CD4-positive, alpha-beta T cell (primary cell): ENCODE measurements at places on chromosomes 16 and 17.

- no peak for DNase-seq
Observed at GRCh38 chr16:82072313-82072712, 37.3 kb downstream of the HSD17B2 start.

DNA sequence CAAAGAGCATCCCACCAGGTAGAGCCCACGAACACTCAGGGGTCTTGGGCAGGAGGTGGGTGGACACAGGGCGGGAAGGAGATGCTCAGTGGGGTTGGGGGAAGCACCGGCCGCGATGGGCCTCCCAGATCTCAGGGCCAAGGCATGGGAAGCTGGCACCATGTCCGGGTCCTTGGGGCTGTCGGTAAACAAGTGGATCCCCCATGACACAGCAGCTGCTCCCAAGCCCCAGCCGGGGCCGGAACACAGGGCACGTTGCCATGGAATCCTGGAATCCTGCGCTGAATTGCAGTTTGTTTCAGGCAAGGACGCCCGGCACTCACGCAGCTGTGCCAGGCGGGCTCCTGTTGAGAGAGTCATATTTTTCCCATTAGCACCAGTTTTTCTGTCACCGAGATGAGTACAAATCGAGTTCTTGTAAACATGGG is 23.0 kb upstream of the CHMP6 start:
- no peak for DNase-seq

DNA sequence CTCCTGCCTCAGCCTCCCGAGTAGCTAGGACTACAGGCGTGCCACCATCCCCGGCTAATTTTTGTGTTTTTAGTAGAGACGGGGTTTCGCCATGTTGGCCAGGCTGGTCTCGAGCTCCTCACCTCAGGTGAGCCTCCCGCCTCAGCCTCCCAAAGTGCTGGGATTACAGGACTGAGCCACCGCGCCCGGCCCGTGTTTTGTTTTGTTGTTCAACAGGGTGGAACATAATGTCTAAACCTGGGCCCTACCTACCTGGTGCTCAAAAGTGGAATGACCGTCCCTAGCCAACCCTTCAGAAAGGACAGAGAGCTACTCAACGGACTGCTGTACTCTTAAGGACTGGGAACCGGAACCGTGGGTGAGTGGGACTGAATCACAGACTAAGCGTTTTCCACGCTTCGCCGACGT is 772 bp upstream of the KIF22 start:
- no peak for DNase-seq

GRCh38 chr16:65878347-65878746 is 488.1 kb upstream of the CDH5 start:
- no peak for DNase-seq

DNA sequence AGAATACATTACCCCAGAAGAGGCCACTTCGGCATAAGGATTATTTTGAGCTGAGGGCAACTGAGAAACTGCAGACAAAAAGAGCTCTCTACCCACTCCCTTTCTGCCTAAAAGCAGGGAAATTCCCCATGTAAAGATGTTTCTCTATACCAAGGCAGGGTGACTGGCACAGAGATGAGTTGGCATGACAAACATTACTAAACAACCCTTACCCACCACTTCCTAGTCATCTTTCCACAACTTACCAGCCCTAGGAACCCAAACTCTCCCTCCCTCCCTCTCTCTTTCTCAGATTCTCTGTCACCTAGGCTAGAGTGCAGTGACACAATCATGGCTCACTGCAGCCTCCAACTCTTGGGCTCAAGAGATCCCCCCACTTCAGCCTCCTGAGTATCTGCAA is 68.6 kb downstream of the EMP2 start:
- DNase-seq, result peak; percentile 13

GRCh38 chr17:42060231-42060630 is 9.8 kb upstream of the C17orf113 start:
- no peak for DNase-seq

GRCh38 chr16:87161822-87162676 is 155.1 kb downstream of the C16orf95 start:
- no peak for DNase-seq

- no peak for DNase-seq
Observed at GRCh38 chr16:50036426-50036825, 11.4 kb downstream of the CNEP1R1 start.
